ENCODE measurements at places on chromosomes 6 and 20. TPM values are rescaled to one million over a fixed set of nuclear protein-coding genes. Genes with fewer than 3 reads are reported as not detected.

GRCh38 chr6:67538032-67538431, 1097.0 kb upstream of the ADGRB3 start:
- no peak for DNase-seq

DCBLD1 gene
- total RNA-seq: 4.8 TPM

GRCh38 chr20:46900086-46900485, 5.4 kb downstream of the EYA2 start:
- DNase-seq: no peak

GRCh38 chr20:1324598-1325172, 4.3 kb downstream of the SDCBP2 start:
- no peak for DNase-seq

DNA sequence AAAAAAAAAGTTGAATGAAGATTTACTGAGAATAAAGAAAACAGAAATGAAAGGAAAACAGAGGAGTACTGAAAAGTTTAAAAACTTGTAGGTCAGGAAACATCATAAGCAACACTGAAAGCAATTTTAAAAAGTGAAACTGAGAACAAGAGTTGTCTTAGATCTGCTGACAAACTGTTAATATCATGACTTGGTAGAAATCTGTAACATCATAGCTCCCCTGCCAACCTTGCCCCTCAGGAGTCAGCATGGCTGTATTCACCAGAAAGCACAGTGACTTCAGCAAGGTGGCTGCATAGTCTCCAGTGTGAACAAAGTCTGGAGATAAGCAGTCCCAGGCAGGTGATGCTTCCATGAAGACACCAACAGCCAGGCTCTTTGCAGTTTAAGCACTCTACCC, 5.3 kb downstream of the NAA20 start:
- peak; percentile 67 for DNase-seq

TFAP2A gene
- not detected for total RNA-seq

SIRPG gene
- total RNA-seq: 33.8 TPM

BTN3A1 gene
- total RNA-seq: 33.2 TPM

DNA sequence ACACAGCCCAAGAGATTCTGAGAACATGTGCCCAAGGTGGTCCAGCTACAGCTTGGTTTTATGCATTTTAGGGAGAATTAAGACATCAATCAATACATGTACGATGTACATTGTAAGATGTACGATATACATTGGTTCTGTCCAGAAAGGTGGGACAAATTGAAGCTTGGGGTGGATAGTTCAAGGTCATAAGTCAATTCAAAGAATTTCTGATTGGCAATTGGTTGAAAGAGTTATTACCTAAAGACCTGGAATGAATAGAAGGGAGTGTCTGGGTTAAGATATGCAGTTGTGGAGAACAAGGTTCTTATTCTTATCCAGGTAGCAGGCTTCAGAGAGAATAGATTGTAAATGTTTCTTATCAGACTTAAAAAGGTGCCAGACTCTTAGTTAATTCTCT, 31.8 kb upstream of the LCA5 start:
- DNase-seq: no peak

TCF15 gene
- 0.12 TPM for total RNA-seq

TRAPPC3L gene
- not detected for total RNA-seq

SPATA25 gene
- 1.8 TPM for total RNA-seq

PPP1R14C gene
- 0.21 TPM for total RNA-seq

DNA sequence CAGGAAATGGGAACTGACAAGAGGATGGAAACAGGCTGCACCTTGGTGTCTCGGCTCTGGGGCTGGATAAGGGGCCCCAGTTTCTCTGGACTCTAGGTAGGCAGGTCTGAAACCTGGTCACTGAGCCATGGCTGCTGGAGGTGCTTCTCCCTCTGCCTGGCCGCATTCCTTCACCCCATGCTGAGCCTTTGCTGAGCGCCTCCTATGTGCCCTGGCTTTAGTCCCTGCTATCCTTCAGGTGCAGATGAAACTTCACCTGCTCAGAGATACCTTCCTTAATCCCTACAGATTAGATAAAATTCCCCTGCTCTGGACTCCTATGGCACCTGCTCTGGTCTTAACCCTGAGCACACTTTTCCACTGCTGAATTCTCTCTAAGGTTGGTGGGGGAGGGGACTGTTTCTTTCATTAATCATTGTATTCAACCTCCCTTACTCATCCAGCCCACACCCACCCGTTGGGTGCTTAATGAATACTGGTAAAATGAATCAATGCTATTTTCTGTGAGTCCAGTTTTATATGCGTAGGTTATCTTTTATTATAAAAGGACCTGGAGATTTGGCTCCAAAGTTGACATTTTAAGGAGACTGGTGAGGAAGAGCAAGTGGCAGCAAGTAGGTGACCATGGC, 19.3 kb downstream of the MYLK4 start:
- no peak for DNase-seq

SLC17A1 gene
- total RNA-seq: 0.28 TPM

DNA sequence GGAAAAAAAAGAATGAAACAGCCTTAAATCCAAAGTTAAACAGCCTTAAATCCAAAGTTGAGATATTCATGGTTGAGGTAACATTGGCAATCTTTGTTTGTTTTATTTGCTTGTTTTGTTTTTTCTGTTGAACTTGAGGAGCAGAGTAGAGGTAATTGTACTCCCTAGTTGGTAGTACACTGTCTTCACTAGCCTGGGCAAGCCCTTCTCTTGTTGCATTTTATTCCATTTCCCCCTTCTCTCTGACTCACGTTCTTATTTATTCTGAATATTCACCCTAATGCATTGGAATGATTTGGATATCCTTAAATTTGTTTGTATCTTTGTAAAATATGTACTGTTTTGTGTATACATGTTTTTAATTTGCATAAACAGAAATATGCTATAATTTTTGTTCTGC, 397.6 kb downstream of the CDC5L start:
- no peak for DNase-seq

DNA sequence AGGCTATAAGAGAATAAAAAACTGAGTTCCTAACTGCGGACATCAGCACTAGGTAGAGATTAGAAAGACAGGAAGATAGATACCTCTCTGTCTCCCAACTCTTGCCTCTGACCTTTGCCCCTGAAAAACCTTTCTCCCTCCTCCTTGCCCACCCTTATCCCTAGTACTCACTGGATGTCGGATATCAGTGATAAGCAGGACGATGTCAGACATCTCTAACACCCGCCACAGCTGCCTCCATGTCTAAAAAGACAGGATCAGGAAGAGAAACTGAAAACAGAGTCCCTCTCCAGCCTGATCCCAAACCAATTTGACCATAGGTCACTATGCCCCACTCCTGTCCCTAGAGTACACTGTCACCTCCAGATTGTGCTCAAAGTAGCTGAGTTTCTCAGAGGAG, 1.9 kb downstream of the GNL1 start:
- no peak for DNase-seq

- DNase-seq: no peak
Measured at GRCh38 chr6:33954453-33954852, 150.7 kb upstream of the MLN start.

CNR1 gene
- total RNA-seq: not detected

GRCh38 chr20:61964675-61965605, 100.7 kb downstream of the TAF4 start:
- DNase-seq: peak; percentile 47

DNA sequence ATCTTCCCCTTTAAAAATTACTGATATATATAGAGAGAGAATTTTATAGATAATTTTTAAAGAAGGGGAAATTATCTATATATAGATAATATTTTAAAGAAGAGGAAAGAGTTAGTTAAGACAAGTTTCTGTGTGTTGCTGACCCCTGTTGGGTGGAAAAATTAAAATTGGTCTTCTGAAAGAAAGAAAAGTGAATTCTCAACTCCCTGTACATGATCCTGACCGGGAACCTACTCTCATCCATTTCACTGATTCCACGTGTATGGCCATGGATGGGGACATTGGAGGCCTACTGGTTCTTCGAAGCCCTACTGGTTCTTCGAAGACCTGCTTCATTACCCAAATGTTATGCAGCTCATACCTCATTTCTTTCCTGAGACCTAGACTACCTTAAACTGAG, 53.0 kb upstream of the TCF21 start:
- no peak for DNase-seq

ELOVL4 gene
- total RNA-seq: 0.88 TPM

FUCA2 gene
- 14.4 TPM for total RNA-seq

SLPI gene
- not detected for total RNA-seq

GRCh38 chr6:107991772-107992550, 34.0 kb upstream of the SEC63 start:
- no peak for DNase-seq

PSORS1C1 gene
- total RNA-seq: not detected

- DNase-seq: no peak
Measured at GRCh38 chr6:157152556-157152955, 170.8 kb downstream of the TMEM242 start.

- no peak for DNase-seq
Measured at GRCh38 chr6:15033850-15034203, 212.0 kb upstream of the JARID2 start.
